ENCODE measurements at places on chromosomes 5 and 9.

GRCh38 chr5:31477516-31477915 lies 54.4 kb downstream of the DROSHA start:
- DNase-seq, result no peak
- no peak overlapping the region for H3K27ac ChIP-seq
- H3K27me3 ChIP-seq, result no peaks in the 10 kb centered on the region
- H3K4me1 ChIP-seq, result no peaks in the 10 kb centered on the region

DNA sequence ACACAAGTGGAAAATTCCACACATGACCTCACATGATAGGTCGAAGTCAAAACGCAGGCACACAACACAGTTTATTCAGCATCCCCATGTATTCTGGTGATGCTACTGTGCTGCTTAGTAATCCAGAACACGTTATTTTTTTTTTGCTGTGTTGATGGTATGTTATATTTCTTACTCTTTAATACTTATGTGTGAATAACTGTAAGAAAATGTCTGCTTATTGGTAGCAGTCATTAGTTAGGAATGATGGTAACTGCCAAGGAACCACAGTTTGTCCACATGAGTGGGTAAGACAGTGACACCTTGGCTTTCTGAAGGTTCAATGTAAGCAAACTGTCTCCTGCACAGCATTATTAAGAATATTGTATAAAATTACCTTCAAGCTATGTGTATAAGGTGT lies 107.7 kb upstream of the DAPK1 start:
- DNase-seq, result no peak
- no peaks in the 10 kb centered on the region for H3K27me3 ChIP-seq
- H3K36me3 ChIP-seq, result no peaks in the 10 kb centered on the region
- H3K4me1 ChIP-seq, result no peaks in the 10 kb centered on the region
- no peak overlapping the region for H3K4me3 ChIP-seq

GRCh38 chr9:72947984-72948465 lies 4.8 kb downstream of the ALDH1A1 start:
- H3K4me1 ChIP-seq, result no peaks in the 10 kb centered on the region
- H3K4me3 ChIP-seq, result no peak overlapping the region
- H3K27ac ChIP-seq, result no peak overlapping the region

DNA sequence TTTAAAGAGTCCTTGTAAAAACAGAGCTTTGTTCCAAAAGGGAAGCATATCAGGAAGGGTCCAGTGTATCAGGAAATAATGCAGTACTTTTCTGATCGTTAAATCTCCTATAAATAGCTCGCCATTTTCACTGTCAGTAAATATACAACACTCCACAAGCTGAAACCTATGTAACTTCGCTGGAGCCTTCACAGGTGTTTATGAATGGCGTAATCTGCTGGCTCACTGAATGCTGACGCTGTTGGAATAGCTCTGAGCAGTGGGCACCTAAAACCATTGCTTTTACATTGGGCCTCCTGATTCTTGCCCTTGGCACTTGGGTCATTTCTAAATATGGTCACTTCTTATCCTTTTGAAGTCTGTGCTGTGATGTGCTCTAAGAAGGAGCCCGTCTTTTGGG lies 4.3 kb downstream of the SHC3 start:
- H3K4me1 ChIP-seq, result peaks cover 19% of the 10 kb centered on the region
- no peak for DNase-seq
- H3K4me3 ChIP-seq, result no peak overlapping the region
- no peaks in the 10 kb centered on the region for H3K36me3 ChIP-seq
- peaks cover 57% of the 10 kb centered on the region for H3K27me3 ChIP-seq

- no peaks in the 10 kb centered on the region for H3K4me1 ChIP-seq
- H3K36me3 ChIP-seq, result no peaks in the 10 kb centered on the region
- no peak for DNase-seq
- H3K27me3 ChIP-seq, result no peaks in the 10 kb centered on the region
- H3K27ac ChIP-seq, result no peak overlapping the region
Measured at GRCh38 chr5:158594595-158595242, 505.0 kb downstream of the EBF1 start.

- no peak for DNase-seq
- no peaks in the 10 kb centered on the region for H3K27me3 ChIP-seq
- H3K36me3 ChIP-seq, result no peaks in the 10 kb centered on the region
- no peak overlapping the region for H3K27ac ChIP-seq
- H3K4me1 ChIP-seq, result no peaks in the 10 kb centered on the region
- no peak overlapping the region for H3K4me3 ChIP-seq
Measured at GRCh38 chr9:85130260-85130659, 460.7 kb downstream of the NTRK2 start.

- no peak overlapping the region for H3K27ac ChIP-seq
- DNase-seq, result no peak
- no peaks in the 10 kb centered on the region for H3K36me3 ChIP-seq
- H3K4me1 ChIP-seq, result no peaks in the 10 kb centered on the region
Measured at GRCh38 chr9:95607507-95607906, 90.7 kb upstream of the PTCH1 start.

- no peaks in the 10 kb centered on the region for H3K27me3 ChIP-seq
- peaks cover 6% of the 10 kb centered on the region for H3K4me1 ChIP-seq
- DNase-seq, result no peak
- H3K4me3 ChIP-seq, result no peak overlapping the region
- H3K27ac ChIP-seq, result no peak overlapping the region
Measured at GRCh38 chr5:149024943-149025342, 37.9 kb downstream of the SH3TC2 start.

GRCh38 chr5:43171926-43172325 lies 20.1 kb upstream of the NIM1K start:
- no peaks in the 10 kb centered on the region for H3K4me1 ChIP-seq
- no peaks in the 10 kb centered on the region for H3K27me3 ChIP-seq
- no peak overlapping the region for H3K4me3 ChIP-seq
- no peak overlapping the region for H3K27ac ChIP-seq
- peaks cover 75% of the 10 kb centered on the region for H3K36me3 ChIP-seq
- no peak for DNase-seq

DNA sequence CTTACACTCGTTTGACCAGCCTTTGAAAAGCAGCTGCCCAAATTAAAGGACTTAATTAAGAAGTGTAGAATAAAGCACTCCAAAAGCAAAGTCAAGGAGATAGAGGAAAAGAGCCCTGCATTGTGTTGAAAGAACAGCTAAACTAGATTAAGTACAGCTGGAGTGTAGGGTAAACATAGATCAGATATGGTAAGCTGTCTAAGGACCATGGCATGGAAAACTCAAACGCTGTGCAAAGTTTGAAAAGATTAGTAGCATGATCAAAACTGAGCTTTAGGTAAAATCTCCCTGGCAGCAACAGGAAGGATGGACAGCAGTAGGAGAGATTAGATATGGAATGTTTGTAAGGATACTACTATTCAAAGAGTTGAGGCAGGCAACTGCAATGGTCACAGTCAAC lies 55.4 kb downstream of the BNC2 start:
- no peaks in the 10 kb centered on the region for H3K4me1 ChIP-seq
- H3K27me3 ChIP-seq, result no peaks in the 10 kb centered on the region
- no peaks in the 10 kb centered on the region for H3K36me3 ChIP-seq

DNA sequence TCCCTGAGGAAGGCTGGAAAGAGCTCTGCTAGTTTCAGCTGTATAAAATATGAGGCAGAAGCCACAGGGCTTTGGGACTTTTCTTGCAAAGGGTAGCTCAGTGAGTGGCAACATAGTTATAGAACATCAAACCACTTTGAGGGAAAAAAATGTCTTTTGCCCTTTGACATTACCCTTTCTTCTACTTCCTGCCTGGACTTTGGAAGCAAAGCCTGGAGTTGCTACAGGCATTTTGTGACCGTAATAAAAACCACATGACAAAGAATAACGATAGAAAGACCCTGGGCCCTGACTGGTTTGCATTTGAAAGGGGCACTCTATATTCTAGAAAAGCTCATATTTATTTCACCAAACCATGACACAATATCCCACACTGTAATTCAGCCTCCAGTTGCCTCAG lies 440.9 kb downstream of the DIRAS2 start:
- H3K27ac ChIP-seq, result no peak overlapping the region
- no peaks in the 10 kb centered on the region for H3K4me1 ChIP-seq
- H3K4me3 ChIP-seq, result no peak overlapping the region
- H3K27me3 ChIP-seq, result no peaks in the 10 kb centered on the region
- no peaks in the 10 kb centered on the region for H3K36me3 ChIP-seq

DNA sequence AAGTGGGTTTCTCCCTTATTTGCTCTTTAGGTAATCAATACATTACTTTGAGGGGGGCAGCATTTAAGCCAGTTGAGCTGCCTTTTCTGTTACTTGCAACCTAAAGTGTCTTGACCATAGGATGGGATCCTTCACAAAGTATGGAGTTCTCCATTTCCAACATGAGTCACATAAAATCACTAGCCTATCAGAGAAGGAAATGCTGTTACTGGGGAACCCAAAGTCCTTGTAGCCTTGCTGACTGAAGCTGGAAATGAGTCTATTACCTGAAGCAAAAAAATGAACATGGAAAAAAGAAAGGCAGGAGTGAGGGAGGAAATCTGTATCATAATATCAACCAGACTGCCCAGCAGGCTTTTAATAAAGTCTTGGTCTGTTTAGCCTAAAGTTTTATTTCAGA lies 42.8 kb upstream of the SLIT3 start:
- no peak for DNase-seq
- no peaks in the 10 kb centered on the region for H3K36me3 ChIP-seq
- no peak overlapping the region for H3K4me3 ChIP-seq
- H3K27ac ChIP-seq, result no peak overlapping the region

DNA sequence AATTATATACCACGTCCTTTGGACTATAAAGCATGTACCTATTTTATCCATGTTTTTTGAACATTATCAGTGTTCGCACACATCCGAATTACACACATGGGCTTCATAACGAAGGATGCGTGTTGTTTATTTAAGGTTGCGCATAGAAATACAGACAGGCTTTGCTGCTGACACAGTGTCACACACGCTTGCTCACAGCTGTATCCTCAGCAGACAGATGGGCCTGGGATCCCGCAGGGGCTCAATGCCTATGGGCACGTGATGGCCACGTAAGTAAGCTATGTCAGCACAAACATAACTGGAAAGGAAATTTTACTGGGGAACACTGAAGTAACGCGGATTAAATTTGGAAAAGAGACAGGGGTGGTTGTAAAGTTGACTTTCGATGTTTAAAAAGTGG lies 76.6 kb downstream of the OTULIN start:
- no peak overlapping the region for H3K4me3 ChIP-seq
- no peak for DNase-seq
- H3K27ac ChIP-seq, result no peak overlapping the region
- no peaks in the 10 kb centered on the region for H3K27me3 ChIP-seq
- H3K4me1 ChIP-seq, result peaks cover 59% of the 10 kb centered on the region

GRCh38 chr5:651296-652022 lies 39.3 kb downstream of the CEP72 start:
- no peak overlapping the region for H3K27ac ChIP-seq
- H3K27me3 ChIP-seq, result no peaks in the 10 kb centered on the region
- DNase-seq, result no peak
- H3K36me3 ChIP-seq, result no peaks in the 10 kb centered on the region
- H3K4me1 ChIP-seq, result no peaks in the 10 kb centered on the region

DNA sequence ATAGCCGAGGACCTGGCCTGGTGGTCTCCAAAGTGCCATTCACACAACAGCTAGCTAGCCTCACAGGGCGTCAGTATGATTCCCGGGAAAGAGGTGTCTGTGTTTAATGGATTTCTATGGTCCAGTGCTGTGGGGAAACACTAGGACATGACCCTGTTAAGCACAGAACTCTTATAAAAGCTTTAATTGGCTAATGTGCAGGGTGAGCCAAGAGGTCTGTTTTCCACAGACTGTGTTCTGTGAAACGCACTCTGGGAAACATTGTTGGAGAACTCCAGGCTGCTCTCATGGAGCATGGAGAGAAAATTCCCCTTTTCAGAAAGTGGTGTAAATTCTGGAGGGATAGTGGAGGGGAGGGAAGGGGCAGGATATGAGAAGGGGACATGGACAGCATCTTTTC lies 331.4 kb downstream of the FBXL7 start:
- no peaks in the 10 kb centered on the region for H3K27me3 ChIP-seq
- no peak overlapping the region for H3K27ac ChIP-seq
- no peak overlapping the region for H3K4me3 ChIP-seq
- H3K36me3 ChIP-seq, result no peaks in the 10 kb centered on the region

DNA sequence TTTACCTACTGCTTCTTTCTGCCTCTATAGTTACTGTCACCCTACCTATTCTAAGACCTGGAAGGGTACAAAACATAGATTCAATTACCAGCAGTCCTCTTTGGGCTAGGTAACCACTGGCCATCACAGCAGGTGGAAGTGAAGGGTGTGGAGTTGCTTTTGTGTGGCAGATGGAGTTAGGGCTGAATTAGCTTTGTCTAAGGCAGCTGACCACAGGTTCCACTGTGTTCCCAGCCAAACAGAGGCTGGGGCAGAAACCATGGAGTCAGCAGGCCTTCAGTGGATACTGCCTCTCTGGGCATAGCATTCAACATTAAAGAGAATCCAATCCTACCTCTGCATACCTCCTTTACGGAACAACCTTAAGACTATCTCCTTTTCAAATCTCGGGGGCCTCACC lies 254.2 kb downstream of the RFX3 start:
- H3K27me3 ChIP-seq, result no peaks in the 10 kb centered on the region
- H3K36me3 ChIP-seq, result peaks cover 34% of the 10 kb centered on the region
- no peak overlapping the region for H3K27ac ChIP-seq
- no peak overlapping the region for H3K4me3 ChIP-seq
- DNase-seq, result no peak

GRCh38 chr5:80881726-80882125 lies 78.4 kb upstream of the RASGRF2 start:
- DNase-seq, result no peak
- H3K27ac ChIP-seq, result no peak overlapping the region
- H3K27me3 ChIP-seq, result no peaks in the 10 kb centered on the region
- no peak overlapping the region for H3K4me3 ChIP-seq
- H3K4me1 ChIP-seq, result peaks cover 10% of the 10 kb centered on the region
- no peaks in the 10 kb centered on the region for H3K36me3 ChIP-seq

- H3K4me1 ChIP-seq, result no peaks in the 10 kb centered on the region
- H3K27ac ChIP-seq, result no peak overlapping the region
- H3K27me3 ChIP-seq, result no peaks in the 10 kb centered on the region
- no peak for DNase-seq
- peaks cover 9% of the 10 kb centered on the region for H3K36me3 ChIP-seq
Measured at GRCh38 chr5:109721741-109722140, 32.0 kb downstream of the MAN2A1 start.

- H3K4me1 ChIP-seq, result peaks cover 5% of the 10 kb centered on the region
- no peak overlapping the region for H3K4me3 ChIP-seq
- no peaks in the 10 kb centered on the region for H3K27me3 ChIP-seq
- H3K36me3 ChIP-seq, result peaks cover 41% of the 10 kb centered on the region
Measured at GRCh38 chr9:97904725-97905124, 17.6 kb downstream of the TRMO start.

- no peak overlapping the region for H3K27ac ChIP-seq
- no peak overlapping the region for H3K4me3 ChIP-seq
- DNase-seq, result peak; percentile 54
- no peaks in the 10 kb centered on the region for H3K27me3 ChIP-seq
- H3K4me1 ChIP-seq, result no peaks in the 10 kb centered on the region
Measured at GRCh38 chr9:34675048-34675714, 12.7 kb upstream of the CCL27 start.

DNA sequence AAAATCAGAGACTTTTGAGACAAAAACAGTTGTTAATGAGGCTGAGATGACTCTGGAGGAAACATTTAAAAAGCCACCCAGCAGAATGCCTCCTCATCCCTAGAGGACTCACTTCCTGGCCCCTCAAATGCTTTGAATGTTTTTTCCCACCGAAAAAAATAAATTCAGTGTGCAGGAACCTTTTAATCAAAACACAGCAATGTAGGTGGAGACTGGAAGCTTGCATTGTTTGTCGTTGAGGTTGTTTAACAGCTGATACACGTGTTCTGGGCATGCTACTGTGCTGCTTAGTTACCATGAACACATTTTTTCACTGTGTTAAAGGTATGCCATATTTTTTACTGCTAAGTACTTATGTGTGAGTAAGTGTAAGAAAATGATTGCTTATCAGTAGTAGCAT lies 65.7 kb upstream of the ADCY2 start:
- H3K4me1 ChIP-seq, result no peaks in the 10 kb centered on the region
- DNase-seq, result no peak
- H3K27ac ChIP-seq, result no peak overlapping the region
- no peak overlapping the region for H3K4me3 ChIP-seq
- H3K36me3 ChIP-seq, result no peaks in the 10 kb centered on the region
- H3K27me3 ChIP-seq, result no peaks in the 10 kb centered on the region
